ENCODE measurements at places on chromosomes 1 and 21. TPM values are rescaled to one million over a fixed set of nuclear protein-coding genes. Genes with fewer than 3 reads are reported as not detected.

- DNase-seq, result no peak
- no peaks in the 10 kb centered on the region for H3K36me3 ChIP-seq
- no peaks in the 10 kb centered on the region for H3K27me3 ChIP-seq
- H3K27ac ChIP-seq, result no peak overlapping the region
- H3K4me3 ChIP-seq, result no peak overlapping the region
Measured at GRCh38 chr1:67005068-67005467, 48.9 kb downstream of the SLC35D1 start.

DNA sequence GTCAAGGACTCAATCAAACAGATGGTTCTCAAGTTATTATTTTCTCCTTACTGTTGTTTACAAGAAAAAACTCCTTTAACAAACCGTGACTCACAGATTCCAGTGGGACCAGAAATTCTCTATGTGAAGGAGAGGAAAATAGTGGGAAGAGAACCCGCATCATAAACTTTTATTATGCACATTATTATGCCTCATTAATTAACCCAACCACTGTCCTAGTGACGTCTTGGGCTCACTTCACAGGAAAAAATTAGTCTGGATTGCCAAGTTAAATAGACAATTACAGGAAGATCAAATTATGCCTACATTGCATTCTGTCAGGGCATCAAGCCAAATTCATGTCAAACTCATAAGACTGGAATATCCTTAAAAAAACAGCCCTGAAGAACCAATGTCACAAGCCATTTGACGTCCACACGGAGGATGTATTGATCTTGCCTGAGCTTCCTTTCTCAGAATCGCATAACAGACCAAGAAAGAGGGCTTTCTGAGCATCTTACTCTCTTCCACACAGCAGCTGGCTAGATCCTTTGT is 347.8 kb downstream of the DUSP10 start:
- peaks cover 14% of the 10 kb centered on the region for H3K4me1 ChIP-seq
- DNase-seq, result peak; percentile 13
- H3K36me3 ChIP-seq, result no peaks in the 10 kb centered on the region
- H3K4me3 ChIP-seq, result no peak overlapping the region
- H3K27ac ChIP-seq, result no peak overlapping the region

- H3K4me3 ChIP-seq, result no peak overlapping the region
- DNase-seq, result peak; percentile 17
- H3K4me1 ChIP-seq, result peaks cover 15% of the 10 kb centered on the region
- no peak overlapping the region for H3K27ac ChIP-seq
Measured at GRCh38 chr1:210366767-210367166, 38.1 kb downstream of the HHAT start.

- H3K27me3 ChIP-seq, result no peaks in the 10 kb centered on the region
- H3K36me3 ChIP-seq, result no peaks in the 10 kb centered on the region
- no peak for DNase-seq
- H3K4me1 ChIP-seq, result no peaks in the 10 kb centered on the region
- H3K4me3 ChIP-seq, result no peak overlapping the region
Measured at GRCh38 chr21:20010691-20011200, 987.5 kb upstream of the NCAM2 start.

- no peak overlapping the region for H3K27ac ChIP-seq
- peaks cover 31% of the 10 kb centered on the region for H3K4me1 ChIP-seq
- DNase-seq, result no peak
Measured at GRCh38 chr1:58724483-58724882, 24.6 kb upstream of the MYSM1 start.

ICOSLG gene
- total RNA-seq, result 5.6 TPM

DNA sequence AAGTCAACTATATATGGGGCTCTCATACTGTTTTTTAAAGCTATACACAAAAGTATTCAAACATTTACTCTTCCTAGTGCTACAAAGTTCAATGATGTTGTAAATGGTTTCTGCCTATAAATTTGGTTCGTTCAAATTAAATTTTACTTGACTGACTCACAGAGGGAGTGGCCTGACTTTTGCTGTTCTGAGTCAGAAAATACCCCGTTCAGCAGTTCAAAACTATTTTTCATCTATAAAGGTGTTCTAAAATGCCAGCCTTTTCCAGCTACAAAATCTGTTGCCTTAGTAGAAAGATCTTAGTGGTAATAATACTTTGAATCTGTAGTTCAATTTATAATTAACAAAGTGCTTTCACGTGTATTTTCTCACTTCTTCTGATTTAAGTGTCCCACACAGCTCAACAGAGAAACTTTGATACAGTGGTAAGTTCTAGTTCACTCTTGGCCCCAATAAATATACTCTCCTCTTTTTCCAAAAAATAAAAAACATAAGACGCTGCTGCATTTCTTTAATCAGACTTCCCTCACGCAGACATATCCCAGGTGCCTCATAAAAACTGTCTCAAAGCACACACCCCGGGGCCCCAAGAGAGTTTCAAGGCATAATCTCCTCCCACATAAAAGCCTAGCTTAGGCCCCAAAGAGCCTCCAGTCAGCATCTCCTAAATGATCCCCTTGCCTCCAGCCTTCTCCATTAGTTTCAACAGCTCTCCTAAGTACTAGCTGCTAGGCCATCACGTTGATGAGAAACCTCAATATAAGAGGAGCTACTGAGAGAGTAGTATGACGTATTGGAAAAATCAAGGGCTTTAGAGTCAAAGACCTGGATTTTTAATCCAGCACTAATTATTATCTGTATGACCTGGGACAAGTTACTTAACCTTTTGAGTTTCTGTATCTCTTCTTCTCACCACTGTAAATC is 3.2 kb downstream of the PTP4A2 start:
- peaks cover 87% of the 10 kb centered on the region for H3K36me3 ChIP-seq

DNA sequence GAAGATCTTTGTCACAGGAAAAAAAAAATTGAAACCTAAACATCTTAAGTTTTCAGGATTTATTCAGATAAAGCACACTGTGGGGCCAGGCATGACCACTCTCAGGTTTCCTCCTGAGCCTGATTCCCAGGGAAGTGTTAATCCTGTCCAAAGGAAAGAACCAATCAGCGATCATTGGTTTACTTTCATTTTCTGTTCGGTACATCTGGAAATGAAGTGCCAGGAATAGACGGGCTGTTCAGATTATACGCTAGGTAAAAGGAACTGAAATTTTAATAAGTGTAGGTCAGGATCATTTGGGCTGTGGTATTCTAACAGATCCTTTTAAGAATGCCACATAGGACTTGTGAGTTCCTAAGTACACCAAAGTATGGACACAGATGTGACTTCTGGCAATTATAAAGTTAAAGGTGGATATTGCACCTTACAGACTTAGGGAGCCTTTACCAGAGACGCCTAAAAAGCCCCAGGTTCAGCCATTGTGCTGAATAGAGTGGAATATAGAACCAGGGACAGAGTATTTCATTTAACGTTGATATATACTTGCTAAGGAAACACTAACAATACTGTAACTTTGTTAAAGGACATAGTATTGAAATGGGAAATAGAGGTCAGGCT is 9.3 kb upstream of the CACYBP start:
- H3K4me1 ChIP-seq, result peaks cover 9% of the 10 kb centered on the region
- peak overlapping the region; percentile 66 for H3K4me3 ChIP-seq
- peaks cover 22% of the 10 kb centered on the region for H3K36me3 ChIP-seq
- H3K27ac ChIP-seq, result peak overlapping the region; percentile 74
- DNase-seq, result no peak

- H3K27me3 ChIP-seq, result no peaks in the 10 kb centered on the region
- DNase-seq, result no peak
- H3K27ac ChIP-seq, result no peak overlapping the region
- H3K4me3 ChIP-seq, result no peak overlapping the region
- H3K4me1 ChIP-seq, result peaks cover 49% of the 10 kb centered on the region
Measured at GRCh38 chr1:64010316-64010715, 193.1 kb upstream of the UBE2U start.

C1orf50 gene
- total RNA-seq, result 9.4 TPM

DNA sequence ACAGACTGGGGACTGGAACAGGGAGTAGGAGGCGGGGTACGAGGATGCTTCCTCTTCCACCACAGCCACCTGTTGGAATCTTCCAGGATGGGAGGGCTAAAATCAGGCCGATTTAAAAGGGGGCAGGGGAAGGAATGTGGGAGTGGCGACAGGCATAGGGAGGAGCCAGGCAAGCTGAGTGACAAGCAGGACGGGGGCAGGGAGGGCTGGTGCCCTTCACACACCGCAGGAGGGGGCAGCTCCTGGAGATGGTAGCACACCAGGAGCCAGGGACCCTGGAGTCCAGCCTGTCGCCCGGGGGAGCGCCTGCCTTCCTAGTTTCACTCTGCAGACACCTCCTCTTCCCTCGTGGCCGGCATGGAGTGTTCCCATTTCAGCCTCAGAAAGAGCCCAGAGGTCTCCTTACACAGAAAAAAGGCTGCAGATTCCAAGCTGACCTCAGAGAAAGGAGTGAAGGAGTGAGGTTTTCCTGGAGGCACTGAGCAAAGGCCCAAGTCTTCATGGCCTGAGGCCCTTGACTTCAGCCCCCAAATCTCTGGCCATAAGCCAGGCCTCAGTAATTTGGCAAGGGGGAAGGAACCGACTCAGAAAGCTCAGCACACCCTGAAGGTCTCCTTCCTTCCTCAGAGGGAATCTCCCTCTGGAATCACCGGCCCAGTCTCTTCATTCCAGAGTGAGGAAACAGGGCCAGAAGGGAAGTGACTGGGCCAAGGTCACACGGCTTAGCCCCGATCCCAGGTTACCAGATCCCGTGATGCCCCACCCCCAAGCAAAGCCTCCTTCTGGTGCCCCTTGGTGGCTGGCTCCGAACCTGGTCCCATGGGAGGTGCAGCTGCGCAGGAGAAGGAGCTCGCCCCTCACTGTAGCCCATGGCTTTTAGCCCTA is 8.1 kb downstream of the BLACAT1 start:
- H3K27ac ChIP-seq, result peak overlapping the region; percentile 98
- H3K4me1 ChIP-seq, result peaks cover 62% of the 10 kb centered on the region
- peak overlapping the region; percentile 100 for H3K4me3 ChIP-seq
- H3K27me3 ChIP-seq, result no peaks in the 10 kb centered on the region
- peak; percentile 57 for DNase-seq
- H3K36me3 ChIP-seq, result peaks cover 76% of the 10 kb centered on the region

DNA sequence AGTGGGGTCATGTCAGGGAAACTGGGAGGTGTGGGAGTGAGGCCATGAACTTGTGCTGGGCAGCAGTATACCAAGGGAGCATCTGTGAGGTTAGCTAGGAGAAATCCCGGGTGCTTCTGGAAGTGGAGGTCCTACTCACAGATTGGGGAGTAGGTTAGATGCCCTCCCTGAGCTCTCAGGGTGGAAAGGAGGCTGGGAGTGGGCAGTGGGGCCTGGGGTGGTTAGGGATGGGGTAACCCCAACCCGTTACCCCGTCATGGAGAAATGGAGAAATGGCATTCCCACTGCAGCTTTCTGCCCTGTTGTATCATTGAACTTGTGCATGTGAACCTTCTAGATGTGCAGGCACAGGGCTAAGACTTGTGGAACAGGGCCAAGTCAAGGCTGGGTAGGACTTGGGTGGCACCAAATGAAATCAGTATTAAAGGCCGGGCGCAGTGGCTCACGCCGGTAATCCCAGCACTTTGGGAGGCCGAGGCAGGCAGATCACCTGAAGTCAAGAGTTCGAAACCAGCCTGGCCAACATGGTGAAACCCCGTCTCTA is 27.2 kb downstream of the EXOC8 start:
- no peak for DNase-seq
- H3K27me3 ChIP-seq, result no peaks in the 10 kb centered on the region
- no peak overlapping the region for H3K4me3 ChIP-seq
- H3K4me1 ChIP-seq, result no peaks in the 10 kb centered on the region
- no peaks in the 10 kb centered on the region for H3K36me3 ChIP-seq
- no peak overlapping the region for H3K27ac ChIP-seq

ATP5PO gene
- total RNA-seq, result 130 TPM

KRTAP21-3 gene
- not detected for total RNA-seq

FRRS1 gene
- 39.1 TPM for total RNA-seq

GRCh38 chr1:9233241-9233941 is 1.2 kb upstream of the H6PD start:
- no peaks in the 10 kb centered on the region for H3K27me3 ChIP-seq
- no peak overlapping the region for H3K4me3 ChIP-seq
- peaks cover 17% of the 10 kb centered on the region for H3K36me3 ChIP-seq
- H3K27ac ChIP-seq, result no peak overlapping the region

DNA sequence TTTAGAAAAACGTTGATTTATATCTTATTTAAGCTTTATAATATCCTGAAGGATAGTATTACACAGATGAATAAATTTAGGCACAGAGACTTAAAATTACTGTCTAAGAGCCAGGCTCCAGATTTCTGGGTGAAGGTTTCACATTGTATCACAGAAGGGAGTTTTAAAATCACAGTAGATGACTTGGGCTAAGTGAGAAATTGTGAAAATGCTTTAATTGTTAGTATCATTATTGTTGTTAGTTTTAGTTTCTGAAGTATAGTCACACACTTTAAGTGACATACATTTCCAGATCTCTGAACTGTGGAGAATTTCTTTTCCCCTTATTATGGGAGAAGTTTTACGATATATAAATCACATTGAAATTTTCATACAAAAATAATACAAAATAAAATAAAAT is 83.5 kb downstream of the NDUFS5 start:
- no peak overlapping the region for H3K27ac ChIP-seq
- no peaks in the 10 kb centered on the region for H3K27me3 ChIP-seq
- peaks cover 13% of the 10 kb centered on the region for H3K4me1 ChIP-seq
- DNase-seq, result no peak
- no peaks in the 10 kb centered on the region for H3K36me3 ChIP-seq

- DNase-seq, result peak; percentile 37
- H3K27ac ChIP-seq, result no peak overlapping the region
- H3K27me3 ChIP-seq, result peaks cover 55% of the 10 kb centered on the region
- H3K4me1 ChIP-seq, result no peaks in the 10 kb centered on the region
- H3K36me3 ChIP-seq, result peaks cover 17% of the 10 kb centered on the region
Measured at GRCh38 chr1:47709872-47710231, 272.0 kb downstream of the FOXD2 start.

S100B gene
- not detected for total RNA-seq

DNA sequence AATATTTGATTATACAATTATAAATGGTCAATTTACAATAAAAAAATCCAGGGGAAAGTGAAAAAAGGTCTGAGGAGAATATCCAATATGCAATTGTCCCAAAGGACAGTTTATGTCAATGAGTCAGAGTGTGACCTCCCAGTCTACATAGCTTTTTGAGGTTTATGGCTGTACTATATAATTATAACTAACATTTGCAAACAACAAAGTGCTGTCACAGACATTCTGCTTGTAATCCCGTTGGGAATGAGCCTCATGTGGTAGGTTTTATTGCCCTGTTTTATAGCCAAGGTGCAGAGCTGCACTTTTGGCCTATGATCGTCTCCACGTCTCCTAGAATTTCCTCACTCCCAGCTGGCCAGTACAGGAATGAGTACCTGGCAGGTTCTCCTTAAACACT is 103.8 kb downstream of the ADSS2 start:
- H3K27ac ChIP-seq, result no peak overlapping the region
- no peak overlapping the region for H3K4me3 ChIP-seq
- DNase-seq, result no peak
- peaks cover 13% of the 10 kb centered on the region for H3K36me3 ChIP-seq
- H3K4me1 ChIP-seq, result peaks cover 76% of the 10 kb centered on the region

KANK4 gene
- total RNA-seq, result not detected
